ENCODE measurements at places on chromosomes 16 and 17.

- DNase-seq, result no peak
Measured at GRCh38 chr16:79887541-79888540, 287.3 kb upstream of the MAF start.

DNA sequence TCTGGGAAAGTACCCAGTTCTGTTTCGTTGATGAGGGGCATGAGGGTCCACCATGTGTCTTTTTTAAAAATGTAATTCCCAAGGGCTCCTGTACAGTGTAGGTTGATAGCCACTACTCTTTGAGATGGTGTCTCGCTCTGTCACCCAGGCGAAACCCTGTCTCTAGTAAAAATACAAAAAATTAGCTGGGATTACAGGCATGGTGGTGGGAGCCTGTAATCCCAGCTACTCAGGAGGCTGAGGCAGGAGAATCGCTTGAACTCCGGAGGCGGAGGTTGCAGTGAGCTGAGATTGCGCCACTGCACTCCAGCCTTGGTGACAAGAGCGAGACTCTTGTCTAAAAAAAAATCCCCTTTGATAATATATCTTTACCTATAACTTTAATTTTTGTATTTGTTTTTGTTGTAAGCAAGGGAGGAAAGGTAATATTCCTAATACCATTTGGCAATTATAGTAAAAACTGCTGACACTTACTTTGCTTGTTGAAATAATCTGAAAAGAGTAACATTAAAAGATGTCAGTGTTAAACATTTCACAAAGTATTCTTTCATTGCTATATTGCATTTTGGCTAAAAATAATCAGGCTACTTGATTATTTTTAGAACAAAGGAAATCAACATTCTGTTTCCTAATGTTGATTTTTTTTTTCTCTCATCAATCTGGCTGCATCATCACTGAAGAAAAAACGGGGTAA lies 11.8 kb downstream of the KPNA2 start:
- no peak for DNase-seq

- no peak for DNase-seq
Measured at GRCh38 chr17:13337864-13338371, 263.8 kb downstream of the HS3ST3A1 start.

DNA sequence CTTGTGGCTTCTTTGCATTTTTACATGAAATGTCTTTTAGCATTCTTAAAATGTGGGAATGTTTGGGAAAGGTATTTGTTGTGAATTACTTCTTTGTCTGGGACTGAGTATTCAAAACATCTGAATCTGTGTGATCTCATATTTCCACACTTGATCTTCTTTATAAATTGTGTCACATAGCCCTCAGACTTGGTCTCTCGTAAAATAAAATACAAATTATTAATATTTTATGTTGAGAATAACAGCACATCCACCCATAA lies 81.9 kb downstream of the TUBD1 start:
- DNase-seq, result no peak

DNA sequence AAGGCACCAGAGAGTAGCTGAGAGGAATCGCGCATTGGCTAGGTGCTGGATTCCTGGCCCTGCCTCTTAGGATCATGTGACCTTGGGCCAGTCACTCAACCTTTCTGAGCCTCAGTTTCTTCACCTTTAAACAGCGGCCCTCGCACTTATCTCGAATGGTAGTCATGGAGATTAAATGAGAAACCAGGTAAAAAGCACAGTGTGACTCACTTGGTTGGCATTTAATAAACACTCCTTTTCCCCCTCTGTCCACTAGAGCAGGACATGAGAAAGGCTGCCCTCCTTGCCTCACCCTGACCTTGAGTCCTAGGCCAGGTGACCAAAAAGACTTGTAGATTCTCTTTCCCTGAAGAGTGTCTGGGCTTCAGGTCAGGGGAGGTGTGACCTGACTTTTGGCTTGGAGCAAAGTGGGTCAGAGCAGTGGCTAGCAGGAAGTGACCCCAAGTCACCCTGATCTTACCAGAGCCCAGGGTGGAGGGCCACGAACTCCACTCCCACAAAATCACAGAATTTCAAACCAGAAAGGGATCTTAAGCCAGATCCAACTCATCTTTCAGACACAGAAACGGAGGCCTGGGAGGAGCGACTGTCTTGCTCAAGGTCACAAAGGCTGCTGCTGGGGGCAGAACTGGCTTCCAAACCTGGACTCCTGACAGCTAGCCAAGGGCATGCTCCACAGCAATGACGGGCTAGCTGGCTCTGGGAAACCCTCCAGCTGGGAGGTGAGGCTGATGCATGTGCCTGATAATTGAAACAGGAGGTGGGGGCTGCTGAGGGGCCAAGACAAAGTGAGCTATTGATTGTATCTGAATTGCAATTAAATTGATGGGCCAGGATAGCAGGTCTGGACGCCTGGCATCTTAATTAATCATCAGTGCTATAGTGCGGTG lies 65.2 kb downstream of the PIPOX start:
- no peak for DNase-seq
